ENCODE measurements at places on chromosomes 1 and 21.

DNA sequence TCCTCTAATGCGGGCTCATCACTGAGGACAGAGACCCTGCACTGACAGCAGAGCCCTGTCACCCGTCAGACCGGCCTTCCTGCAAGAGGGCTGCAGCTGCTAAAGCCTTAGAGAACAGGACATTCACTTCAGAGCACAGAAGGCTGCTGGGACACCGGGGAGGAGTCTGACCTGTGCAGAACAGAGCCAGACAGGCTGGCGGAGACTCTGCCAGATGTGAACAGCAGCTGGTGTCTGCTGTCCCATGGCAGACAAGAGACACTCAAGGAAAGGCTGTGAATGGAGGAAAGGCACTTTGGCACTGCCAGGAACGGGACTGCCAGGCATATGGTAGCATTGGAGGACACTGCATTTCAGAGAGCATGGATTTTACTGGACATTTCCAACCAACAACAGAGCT, 21.4 kb downstream of the MRAP start:
- DNase-seq: no peak

- no peak for DNase-seq
Observed at GRCh38 chr1:234729561-234730474, 119.8 kb upstream of the IRF2BP2 start.

- DNase-seq: no peak
Observed at GRCh38 chr1:23577056-23578004, 18.0 kb upstream of the ID3 start.

DNA sequence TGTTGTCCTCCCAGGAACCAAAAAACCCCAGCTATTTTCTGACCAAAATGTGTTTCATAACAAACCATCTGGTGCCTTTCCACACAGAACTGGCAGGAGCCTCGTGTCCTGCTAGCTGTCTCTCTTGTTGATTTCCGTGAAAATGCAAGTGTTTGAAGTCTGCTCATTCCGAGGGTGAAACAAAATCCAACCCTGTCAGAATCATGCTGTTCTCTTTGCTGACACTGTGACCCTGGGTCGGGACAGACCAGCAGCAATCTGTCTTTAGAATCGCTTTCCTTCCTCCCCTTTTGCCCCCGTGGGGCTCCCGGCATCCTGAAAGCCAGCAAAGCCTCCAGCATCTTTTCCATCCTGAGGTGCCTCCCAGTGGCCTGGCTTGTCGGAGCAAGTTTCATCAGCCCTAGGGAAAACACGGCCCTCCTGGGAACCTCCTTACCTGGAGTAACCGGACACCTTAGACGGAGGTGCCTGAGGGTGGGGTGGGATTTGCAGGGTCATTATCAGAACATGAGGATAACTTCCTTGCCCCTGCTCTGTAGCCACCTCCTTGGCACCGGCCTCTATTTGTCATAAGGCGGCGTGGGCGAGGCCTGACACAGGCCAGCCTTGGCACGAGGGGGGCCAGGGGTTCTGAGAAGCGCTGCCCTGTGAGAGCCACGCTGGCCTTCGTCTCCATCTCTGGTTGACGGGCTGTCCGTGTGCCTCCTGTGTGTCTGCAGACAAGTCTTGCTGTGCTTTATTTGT, 24.9 kb downstream of the LDLRAP1 start:
- no peak for DNase-seq

DNA sequence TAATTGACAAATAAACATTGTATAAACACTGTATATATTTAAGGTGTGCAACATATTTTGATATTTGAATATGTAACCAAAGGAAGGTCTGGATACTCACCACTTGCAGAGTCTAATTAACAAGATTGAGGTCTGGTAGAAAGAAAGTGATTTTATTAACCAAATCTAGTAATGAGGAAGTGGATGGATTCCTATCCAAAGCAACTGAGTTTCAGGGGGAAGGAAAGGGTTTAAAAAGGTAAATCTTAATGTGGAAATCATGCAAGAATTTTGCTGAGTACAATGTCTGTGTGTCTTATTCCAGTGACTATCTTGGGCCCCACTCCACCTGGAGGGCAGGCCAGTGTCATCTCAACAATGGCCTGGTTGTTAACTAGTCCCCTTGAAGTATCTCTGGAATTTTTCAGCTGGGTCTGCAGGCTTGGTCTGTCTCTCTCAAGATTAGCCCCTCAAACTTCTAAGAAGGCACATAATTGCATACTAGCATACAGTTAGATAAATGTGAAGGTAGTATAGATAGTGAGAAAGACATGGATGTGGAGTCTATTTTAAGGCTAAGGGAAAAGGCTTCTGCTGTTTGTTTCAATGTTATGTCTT, 262.7 kb upstream of the RGS18 start:
- DNase-seq: no peak

GRCh38 chr1:19445417-19446342, 39.7 kb downstream of the CAPZB start:
- no peak for DNase-seq
